Activated CD4-positive, alpha-beta T cell treated with anti-CD3 and anti-CD28 coated beads, Interleukin-2, amount 10 ng/mL, durations not matched to agents 7 days and 5 days (primary cell): ENCODE measurements at places on chromosomes 16 and 17. TPM values are rescaled to one million over a fixed set of nuclear protein-coding genes. Genes with fewer than 3 reads are reported as not detected.

GRCh38 chr17:78174870-78175642 is 6.7 kb downstream of the SYNGR2 start:
- no peak for DNase-seq

- DNase-seq = peak; percentile 41
Observed at GRCh38 chr17:35540589-35541404, 3.3 kb upstream of the SLFN12L start.

GRCh38 chr16:4298761-4299522 is 16.9 kb upstream of the GLIS2 start:
- DNase-seq = no peak

- no peak for DNase-seq
Observed at GRCh38 chr16:81650281-81650680, 128.8 kb upstream of the PLCG2 start.

DNA sequence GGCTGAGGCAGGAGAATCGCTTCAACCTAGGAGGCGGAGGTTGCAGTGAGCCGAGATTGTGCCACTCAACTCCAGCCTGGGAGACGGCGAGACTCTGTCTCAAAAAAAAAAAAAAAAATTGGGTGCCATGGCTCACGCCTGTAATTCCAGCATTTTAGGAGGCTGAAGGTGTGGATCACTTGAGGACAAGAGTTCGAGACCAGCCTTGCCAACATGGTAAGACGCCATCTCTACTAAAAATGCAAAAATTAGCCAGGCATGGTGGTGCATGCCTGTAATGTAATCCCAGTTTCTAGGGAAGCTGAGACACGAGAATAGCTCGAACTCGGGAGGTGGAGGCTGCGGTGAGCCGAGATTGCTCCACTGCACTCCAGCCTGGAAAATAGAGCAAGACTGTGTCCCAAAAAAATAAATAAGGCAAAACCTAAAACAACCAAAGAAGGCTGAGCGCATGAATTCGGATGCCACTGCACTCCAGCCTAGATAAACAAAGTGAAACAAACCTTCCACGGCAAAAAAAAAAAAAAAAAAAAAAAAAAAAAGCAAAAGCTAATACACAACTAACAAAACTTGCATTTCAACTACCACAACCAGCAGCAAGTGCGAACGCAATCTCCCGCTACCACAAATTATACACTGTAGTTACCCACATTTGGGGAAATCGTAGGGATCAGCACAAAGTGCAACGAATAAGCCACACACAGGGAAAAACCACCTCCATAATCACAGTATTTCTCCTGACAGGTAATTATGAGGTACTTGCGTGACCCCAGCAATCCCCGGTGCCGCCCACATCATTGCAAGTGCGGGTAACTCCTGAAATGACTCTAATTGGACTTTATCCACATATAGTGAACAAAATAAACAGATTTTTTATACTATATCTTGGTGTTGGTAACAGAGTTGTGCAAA is 25.6 kb downstream of the TEX14 start:
- DNase-seq = no peak

- DNase-seq = no peak
Observed at GRCh38 chr16:86090461-86091170, 191.7 kb downstream of the IRF8 start.

The CSH1 gene
- not detected for total RNA-seq

DNA sequence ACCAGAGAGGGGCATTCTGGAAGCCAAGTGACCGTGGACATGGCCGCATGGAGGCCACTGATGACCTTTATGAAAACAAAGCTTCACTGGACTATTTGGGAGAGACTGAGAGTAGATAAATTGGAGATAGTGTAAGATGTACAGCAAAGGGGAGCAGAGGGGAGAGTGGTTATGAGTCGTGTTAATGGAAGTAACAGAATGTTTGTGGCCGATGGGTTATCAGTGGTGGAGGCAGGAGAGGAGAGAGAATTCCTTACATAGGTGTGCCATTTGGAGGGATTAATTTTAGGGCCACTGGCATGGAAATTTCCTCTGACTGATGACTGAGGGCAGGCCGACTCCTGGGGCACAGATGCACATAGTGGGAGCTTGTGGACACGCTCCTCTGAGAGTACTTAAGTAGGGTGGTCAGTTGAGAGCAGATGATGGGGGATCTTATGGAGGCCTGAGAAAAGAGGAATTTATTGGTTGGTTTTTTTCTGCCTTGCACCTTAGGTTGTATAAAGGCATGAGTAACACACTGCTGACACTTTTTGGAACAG is 19.2 kb downstream of the PRPSAP2 start:
- no peak for DNase-seq

The MT1A gene
- not detected for total RNA-seq
